ENCODE measurements at places on chromosomes 12 and 14.
A peak's percentile ranks its signal among the peaks of the same experiment; 100 is the strongest.

- DNase-seq: peak; percentile 41
These were observed 69.1 kb downstream of the TMEM260 start for GRCh38 chr14:56648508-56649301.

DNA sequence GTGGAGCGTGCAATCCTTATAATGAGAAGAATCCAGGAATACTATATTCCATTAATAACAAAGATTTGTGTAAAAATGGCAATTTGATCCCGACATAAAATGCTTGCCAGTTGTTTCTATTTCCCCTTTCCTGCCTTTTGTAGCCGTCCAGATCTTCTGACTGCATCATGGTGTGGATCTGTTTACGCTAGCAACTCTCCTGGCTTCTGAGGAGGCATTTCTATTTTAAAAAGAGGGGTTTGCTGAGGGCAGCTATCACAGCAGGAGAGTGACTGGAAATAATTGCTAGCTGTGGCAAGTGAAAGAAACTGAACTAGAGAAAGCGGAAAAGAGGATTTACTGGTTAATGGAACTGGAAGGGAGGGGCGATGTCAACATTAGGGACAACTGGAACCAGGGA is 145.6 kb downstream of the ATP23 start:
- DNase-seq: no peak

- no peak for DNase-seq
These were observed 538.5 kb downstream of the BCL11B start for GRCh38 chr14:98733536-98733935.

GRCh38 chr12:131355361-131356245 is 355.3 kb upstream of the SFSWAP start:
- no peak for DNase-seq

DNA sequence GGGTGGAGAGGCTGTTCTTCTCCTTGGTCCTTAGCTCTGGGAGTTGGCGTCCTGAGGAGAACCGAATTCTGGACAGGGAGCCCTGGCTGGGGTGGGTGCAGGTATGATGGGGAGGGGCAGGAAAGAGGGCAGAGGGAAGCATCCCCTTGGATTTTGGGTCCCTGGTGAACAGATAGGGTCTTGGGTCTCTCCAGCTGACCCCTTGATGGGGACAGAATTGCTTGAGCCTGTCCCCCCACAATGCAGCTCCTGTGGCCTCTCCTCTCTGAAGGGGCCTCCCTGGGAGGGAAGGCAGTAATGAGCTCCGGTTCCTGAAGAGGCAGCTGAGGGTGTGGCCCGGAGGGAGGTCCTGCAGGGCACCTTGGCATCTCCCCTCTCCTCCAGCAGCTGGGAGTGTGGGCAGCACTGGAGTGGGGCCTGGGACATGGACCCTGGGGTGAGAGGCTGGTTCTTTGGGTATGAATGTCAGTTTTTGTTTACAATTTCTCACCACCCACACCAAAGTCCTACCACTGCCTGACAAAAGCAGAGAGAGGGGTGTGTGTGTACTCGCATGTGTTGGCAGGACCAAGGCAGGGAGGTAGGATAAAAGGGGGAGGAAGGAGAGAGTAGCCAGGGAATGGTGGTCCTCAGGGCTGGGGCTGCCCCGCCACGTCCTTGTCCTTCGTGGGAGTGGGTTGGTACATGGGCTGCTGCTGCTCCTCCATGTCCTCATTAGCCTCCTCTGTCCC is 7.7 kb upstream of the CEBPE start:
- no peak for DNase-seq
